ENCODE measurements at places on chromosomes 2 and 18.

DNA sequence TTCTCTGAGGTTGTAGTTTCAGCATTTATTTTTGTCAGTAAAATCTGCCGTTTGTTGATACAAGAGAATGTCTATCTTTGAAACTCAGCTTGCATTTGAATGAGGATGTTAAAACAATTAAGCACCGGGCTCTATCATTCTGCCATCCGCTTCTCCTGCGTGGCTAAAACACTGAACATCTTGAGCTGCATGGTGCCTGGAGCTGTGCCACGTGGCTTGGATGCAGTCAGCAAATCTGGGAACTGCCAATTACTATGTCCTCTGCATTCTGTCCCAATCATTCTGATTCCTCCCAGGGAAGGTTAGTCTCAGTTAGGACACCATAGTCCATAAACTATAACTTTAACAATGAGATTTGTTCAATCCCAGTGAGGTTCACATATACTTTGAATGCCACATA is 598.4 kb downstream of the FBXO15 start:
- no peak for DNase-seq

GRCh38 chr2:204177977-204178522 is 241.5 kb downstream of the ICOS start:
- no peak for DNase-seq

DNA sequence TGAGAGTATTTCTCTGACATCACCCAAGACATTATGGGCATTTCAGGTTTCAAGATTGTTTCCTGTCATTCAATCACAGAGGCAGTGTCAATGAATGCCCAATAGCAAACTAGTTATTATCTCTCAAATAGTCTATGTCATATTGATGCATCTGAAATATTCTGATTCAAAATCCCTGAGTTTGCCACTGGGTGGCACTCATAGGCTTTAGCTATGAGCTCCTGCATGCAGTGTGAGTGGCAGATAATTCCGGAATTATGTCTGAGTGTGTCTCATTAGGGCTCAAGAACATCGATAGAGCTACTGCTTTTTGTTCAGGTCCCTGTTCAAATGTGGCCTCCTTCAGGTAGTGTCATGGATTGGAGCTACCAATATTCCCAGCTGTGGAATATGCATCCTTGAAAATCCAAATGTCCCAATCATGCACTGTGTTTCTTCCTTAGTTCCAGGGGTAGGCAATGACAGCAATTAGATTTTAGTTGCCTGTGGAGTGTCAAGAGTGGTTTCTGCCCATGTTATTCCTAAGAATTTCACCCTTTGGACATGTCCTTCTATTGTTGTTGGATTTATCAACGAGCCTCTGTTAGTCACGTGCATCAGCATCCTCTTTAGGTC is 7.8 kb upstream of the OR6B3 start:
- DNase-seq = peak; percentile 22

GRCh38 chr2:33146102-33146501 is 199.3 kb downstream of the LTBP1 start:
- DNase-seq = no peak

- no peak for DNase-seq
Observed at GRCh38 chr2:15173501-15173900, 387.6 kb downstream of the NBAS start.

DNA sequence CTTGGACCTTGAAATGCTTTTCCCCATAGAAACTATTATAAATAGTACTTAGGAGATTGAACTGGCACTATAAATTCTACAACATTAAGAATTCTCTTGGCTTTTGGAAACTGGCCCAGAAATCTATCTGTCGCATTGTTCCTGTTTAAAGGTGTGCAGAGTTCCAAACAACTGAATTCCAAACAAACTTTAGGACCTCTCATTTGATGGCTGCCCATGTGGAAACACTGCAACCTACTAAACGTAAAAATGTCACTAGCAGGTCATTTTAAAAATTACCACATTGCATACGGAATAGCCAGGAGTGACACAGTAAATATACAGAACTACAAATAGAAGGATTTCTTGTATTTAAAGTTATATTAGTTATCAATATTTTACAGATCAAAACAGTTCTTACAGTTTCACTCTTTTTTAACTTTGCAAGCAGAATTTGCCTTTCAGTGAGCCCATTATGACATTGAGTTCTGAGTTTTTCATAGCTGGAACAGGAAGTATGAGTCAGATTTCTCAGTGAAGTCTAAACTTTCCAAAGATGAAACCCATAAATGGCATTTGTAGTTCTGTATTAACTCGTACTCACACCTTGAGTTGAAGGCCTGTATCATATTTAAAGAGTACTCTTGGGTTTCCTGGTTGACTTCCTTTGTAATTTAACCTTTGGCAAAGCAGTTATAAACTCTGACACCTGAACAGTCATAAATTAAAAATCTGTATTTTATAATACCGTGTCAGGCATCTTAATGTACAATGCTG is 142.3 kb upstream of the BOD1L2 start:
- no peak for DNase-seq

GRCh38 chr2:120195553-120195952 is 27.6 kb downstream of the TMEM185B start:
- no peak for DNase-seq

DNA sequence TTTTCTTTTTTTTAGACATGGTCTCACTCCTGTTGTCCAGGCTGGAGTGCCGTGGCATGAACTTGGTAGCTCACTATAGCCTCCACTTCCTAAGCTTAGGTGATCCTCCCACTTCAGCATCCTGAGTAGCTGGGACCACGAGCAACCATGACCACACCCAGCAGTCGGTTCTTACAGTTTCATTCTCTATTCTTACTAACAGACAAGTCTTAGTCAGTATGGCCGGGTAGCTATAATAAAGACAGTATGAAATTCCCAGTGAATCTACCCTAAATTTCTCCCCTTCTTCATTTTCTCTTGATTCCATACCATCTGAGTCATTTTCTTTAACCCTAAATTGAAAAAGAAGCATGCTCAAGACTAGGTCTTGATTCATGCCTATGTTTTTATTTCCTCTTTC is 775.3 kb upstream of the NRXN1 start:
- DNase-seq = no peak

GRCh38 chr2:129408570-129408969 is 570.9 kb upstream of the RAB6C start:
- no peak for DNase-seq

GRCh38 chr2:173218326-173219056 is 136.2 kb upstream of the CDCA7 start:
- no peak for DNase-seq
